ENCODE measurements at places on chromosomes 7 and 10. TPM values are rescaled to one million over a fixed set of nuclear protein-coding genes. Genes with fewer than 3 reads are reported as not detected.

The ABI1 gene
- total RNA-seq: 42.1 TPM

The TWIST1 gene
- total RNA-seq: not detected

DNA sequence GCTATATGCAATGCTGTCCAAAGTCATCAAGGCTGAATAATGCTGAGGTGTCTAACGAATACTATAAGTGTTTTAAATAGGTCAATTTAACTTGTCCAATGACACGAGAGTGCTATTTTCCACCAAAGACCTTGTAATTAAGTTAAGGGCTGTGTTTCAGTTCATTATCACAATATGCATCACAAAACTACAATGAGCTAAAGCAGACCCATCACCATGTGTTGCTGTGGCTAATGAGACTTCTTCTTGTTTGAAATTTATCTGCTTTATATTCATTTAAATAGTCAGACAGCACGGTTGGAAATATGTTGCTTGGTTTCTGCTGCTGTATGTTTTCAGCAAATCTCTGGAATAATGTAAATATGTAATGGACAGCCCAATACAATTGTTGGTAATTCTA, 292.5 kb upstream of the VSTM2A start:
- H3K4me1 ChIP-seq: no peaks in the 10 kb centered on the region
- H3K27me3 ChIP-seq: no peaks in the 10 kb centered on the region
- DNase-seq: no peak
- H3K36me3 ChIP-seq: no peaks in the 10 kb centered on the region
- no peak overlapping the region for H3K4me3 ChIP-seq

DNA sequence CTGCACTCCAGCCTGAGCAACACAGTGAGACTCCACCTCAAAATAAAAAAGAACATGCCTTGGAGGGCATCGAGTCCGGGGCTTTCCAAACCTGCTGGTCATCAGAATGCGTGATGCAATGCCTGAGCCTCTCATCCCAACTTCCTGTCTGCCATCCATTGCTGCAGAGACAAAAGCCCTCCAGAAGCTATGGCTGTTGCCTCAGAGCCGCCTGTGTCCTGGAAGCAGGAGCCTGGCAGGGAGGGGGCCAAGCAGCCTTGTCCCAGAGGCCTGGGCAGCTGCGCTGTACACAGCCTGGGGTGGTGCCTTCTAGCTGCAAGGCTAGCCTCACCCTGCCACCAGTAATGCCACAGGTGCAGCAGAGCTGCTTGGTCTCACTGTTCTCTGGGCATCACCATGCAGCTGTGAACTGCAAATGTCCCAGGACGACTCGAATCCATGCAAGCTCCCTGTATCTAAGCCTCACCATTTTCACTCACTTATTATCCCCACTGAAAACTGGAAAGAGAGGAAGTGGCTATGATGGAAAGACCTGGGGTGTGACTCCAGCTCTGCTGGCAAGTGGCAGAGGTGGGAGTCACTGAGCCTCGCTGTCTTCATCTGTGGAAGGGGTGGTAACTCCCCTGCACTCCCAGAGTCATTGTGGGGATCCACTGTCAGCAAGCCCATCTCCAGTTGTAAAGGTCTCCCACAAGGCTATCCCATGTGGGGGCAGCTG, 7.0 kb downstream of the ALOX5 start:
- peaks cover 7% of the 10 kb centered on the region for H3K27me3 ChIP-seq
- no peak for DNase-seq
- no peak overlapping the region for H3K27ac ChIP-seq
- no peak overlapping the region for H3K4me3 ChIP-seq

DNA sequence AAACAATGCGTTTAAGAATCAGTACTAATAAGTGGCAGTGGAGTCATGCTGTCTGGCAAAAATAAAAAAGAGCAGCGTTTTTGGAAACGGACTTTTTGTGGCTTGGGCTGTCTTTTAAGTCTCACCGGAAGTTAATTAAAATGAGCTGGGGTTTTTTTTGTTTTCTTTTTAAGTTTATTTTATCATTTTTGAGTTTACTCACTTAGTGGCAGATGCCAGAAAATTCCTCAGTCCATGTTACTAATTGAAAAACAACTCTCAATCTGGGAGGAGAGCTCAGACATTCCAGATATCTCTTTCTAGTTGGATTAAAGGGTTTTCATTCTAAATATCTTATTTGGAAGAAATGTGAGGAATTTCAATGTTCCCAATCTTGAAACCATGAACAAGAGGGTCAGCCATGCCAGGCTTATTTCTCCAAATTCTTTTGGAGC, 133.8 kb upstream of the AGR3 start:
- no peak for DNase-seq
- H3K27ac ChIP-seq: peak overlapping the region; percentile 47
- H3K4me1 ChIP-seq: peaks cover 27% of the 10 kb centered on the region
- no peak overlapping the region for H3K4me3 ChIP-seq
- no peaks in the 10 kb centered on the region for H3K36me3 ChIP-seq
- H3K27me3 ChIP-seq: no peaks in the 10 kb centered on the region

DNA sequence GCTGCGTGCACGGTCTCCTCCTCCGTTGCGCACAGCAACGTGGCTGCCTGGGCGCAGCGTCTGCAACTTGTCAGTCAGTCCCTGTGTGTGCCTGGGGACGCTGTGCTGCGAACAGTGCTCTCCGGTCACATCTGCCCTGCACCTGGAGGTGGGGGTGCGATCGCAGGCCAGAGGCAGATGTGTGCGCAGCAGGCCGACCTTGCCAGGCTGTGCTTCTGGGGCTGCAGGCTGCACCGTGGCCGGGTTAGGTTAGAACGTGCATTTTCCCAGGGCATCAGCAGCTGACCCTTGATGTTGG, 8.2 kb upstream of the GET4 start:
- no peaks in the 10 kb centered on the region for H3K27me3 ChIP-seq
- no peak overlapping the region for H3K27ac ChIP-seq
- no peaks in the 10 kb centered on the region for H3K36me3 ChIP-seq
- no peak overlapping the region for H3K4me3 ChIP-seq

The ZP3 gene
- 8.4 TPM for total RNA-seq

The SUN3 gene
- total RNA-seq: not detected

DNA sequence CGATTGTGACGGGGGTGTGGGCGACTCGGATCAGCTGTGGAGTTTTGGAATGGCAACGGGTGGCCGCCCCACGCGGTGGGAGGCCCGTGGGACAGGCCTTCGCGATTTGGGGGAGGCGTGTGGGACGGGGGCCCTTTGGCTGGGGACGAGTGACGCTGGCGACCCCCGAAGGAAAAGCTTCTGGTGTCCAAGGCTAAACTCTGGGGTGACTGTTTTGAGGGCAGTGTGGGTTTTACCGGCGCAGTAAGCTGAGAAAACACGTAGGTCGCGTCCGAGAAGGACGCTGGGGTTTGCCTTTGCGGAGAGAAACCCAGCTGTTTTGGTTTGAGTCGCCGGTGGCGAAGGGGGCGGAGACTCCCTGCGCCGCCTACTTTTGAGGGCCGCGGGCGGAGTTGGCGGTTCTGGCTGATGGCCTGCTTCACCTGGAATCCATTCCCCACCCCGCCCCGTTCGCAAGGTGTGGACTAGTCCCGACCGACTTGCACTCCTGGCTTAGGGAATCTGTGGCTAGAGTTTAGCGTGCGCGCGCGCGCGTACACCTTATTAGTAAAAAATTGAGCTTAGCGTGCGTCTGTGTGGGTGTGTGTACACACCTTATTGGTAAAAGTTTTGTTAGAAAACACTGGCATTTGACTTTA, 606 bp downstream of the TAX1BP1 start:
- no peaks in the 10 kb centered on the region for H3K36me3 ChIP-seq
- peak overlapping the region; percentile 98 for H3K27ac ChIP-seq
- peak overlapping the region; percentile 88 for H3K4me3 ChIP-seq

DNA sequence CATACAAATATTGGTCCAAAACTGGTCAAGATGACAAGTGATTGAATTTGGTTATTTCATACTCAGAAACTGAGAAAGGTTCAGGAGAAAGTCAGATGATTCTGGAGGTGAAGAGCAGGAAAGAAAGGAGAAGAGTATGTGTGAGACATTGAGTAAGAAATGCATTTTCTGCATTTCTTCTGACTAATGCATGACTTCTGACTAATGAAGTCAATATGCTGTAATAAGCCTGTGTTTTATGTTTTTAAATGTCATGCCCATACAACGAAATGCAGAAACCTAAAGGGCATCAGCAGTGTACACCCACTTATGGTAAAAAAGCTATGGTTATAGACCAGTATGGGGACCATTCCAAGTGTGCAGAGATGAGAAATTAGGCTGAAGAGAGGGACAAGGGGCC, 1227.8 kb upstream of the SORCS1 start:
- no peaks in the 10 kb centered on the region for H3K36me3 ChIP-seq
- no peak for DNase-seq
- no peaks in the 10 kb centered on the region for H3K4me1 ChIP-seq
- H3K4me3 ChIP-seq: no peak overlapping the region
- no peak overlapping the region for H3K27ac ChIP-seq

- no peak overlapping the region for H3K4me3 ChIP-seq
- no peak overlapping the region for H3K27ac ChIP-seq
- no peaks in the 10 kb centered on the region for H3K4me1 ChIP-seq
Measured at GRCh38 chr7:6495597-6496262, 48.0 kb upstream of the DAGLB start.

The ENTPD1 gene
- 56.4 TPM for total RNA-seq

The EGFR gene
- not detected for total RNA-seq

The TMEM140 gene
- total RNA-seq: 10.2 TPM

The KNDC1 gene
- 0.05 TPM for total RNA-seq

DNA sequence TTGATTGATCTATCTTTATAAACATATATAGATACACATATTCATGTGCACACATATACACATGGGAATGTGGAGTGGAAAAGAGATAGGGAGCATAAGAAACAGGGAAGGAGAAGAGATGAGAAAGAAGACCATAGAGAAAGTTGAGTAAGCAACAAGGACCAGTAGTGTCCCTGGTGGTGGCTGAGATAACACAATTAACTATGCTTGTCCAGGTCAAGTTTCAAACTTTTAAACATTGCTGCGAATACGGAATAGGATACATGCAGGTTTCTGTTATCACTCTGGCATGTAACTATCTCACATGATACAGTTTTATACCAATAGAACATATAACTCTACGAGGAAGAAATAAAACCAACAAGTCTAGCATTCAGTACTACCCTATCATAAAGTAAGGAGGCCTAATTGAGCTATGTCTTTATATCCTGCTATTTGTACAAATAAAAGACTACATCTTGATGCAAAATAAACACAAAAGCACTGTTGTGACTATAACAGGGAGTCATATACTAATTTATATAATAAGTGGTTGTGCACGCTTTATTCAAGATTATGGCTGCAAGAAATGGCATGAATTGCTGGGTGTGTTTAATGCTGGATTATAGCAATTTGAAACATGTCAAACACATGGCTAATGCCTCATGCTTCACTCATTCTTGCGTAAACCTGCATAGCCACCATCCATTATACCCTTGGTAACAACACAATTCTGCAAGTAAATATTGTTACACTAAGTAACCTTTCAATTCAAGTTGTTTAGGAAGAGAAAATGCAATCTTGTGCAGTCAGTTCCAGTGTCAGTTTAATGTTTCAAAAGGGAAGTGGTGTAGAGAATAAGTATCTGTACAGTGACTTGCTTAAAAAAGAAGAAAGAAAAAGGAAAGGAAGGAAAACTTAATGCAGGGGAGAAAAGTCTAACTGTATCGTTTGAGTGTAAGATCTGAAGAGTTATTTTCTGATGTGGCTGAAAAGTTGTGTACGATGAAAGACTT, 8.2 kb downstream of the FOXP2 start:
- H3K36me3 ChIP-seq: no peaks in the 10 kb centered on the region
- no peak overlapping the region for H3K4me3 ChIP-seq
- no peaks in the 10 kb centered on the region for H3K4me1 ChIP-seq
- no peaks in the 10 kb centered on the region for H3K27me3 ChIP-seq

The NUTM2E gene
- not detected for total RNA-seq

- no peaks in the 10 kb centered on the region for H3K36me3 ChIP-seq
- no peak for DNase-seq
- no peak overlapping the region for H3K27ac ChIP-seq
- peaks cover 11% of the 10 kb centered on the region for H3K27me3 ChIP-seq
- no peak overlapping the region for H3K4me3 ChIP-seq
Measured at GRCh38 chr7:112584290-112584689, 103.5 kb downstream of the LSMEM1 start.

- DNase-seq: no peak
- H3K4me1 ChIP-seq: peaks cover 52% of the 10 kb centered on the region
- H3K4me3 ChIP-seq: peak overlapping the region; percentile 4
- peak overlapping the region; percentile 78 for H3K27ac ChIP-seq
- no peaks in the 10 kb centered on the region for H3K27me3 ChIP-seq
Measured at GRCh38 chr7:77326131-77326530, 90.0 kb downstream of the GSAP start.

- no peak overlapping the region for H3K4me3 ChIP-seq
- peak overlapping the region; percentile 47 for H3K27ac ChIP-seq
- no peak for DNase-seq
- no peaks in the 10 kb centered on the region for H3K36me3 ChIP-seq
Measured at GRCh38 chr10:80539421-80540031, 1.8 kb downstream of the SH2D4B start.

DNA sequence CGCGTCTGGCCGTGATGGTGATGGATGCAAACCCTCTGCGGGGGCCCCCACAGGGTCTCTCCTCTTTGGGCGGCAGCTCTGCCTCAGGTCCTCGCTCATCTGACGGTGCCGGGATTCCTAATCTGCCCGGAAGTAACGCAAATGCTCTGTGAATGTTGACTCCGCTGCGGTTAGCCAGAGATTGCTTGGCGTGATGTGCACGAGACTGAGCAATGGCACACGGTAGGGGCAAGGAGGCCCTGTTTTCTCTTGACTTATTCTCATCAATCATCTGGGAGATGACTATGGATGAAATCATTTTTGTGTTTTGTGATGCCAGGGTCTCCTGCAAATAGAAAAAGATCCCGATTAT, 116.5 kb upstream of the ADAM12 start:
- H3K36me3 ChIP-seq: no peaks in the 10 kb centered on the region
- H3K27me3 ChIP-seq: no peaks in the 10 kb centered on the region
- H3K4me1 ChIP-seq: no peaks in the 10 kb centered on the region

The PDE6C gene
- total RNA-seq: not detected

DNA sequence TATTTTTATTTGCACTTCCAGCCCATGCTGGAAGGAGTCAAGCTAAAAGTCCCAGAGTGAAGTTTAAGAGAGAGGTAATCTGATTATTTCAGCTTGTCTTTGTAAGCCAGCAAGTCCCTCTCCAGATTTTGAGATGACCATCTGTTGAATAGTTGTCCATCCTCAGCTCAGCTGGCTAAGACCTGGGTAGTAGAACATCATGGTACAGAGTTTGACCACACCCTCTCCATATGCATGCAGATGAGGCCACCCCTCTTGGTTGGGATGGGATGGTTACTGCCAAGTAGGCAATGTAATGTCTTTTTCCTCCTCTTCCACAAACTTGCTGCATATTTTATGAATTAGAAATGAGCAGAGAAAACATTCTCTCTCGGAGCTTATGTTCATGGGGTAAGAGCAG, 639.8 kb downstream of the SORCS3 start:
- no peak for DNase-seq
- no peaks in the 10 kb centered on the region for H3K4me1 ChIP-seq
- no peaks in the 10 kb centered on the region for H3K27me3 ChIP-seq

DNA sequence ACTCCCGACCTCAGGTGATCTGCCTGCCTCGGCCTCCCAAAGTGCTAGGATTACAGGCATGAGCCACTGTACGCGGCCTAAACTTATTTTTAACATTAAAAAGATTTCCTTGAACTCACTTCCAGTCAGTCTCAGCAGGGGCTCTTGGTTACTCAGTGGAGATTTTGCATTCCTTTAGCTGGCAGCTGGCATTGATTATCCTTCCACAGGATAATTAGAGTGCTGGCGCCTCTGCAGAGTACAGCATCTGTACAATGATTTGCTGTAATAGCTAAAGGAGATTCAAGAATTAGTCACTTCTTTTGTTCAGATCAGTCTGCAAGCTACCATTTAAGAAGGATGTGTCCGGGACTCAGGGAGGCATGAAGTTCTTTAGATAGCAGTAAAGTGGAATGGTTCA, 125.0 kb upstream of the NPY start:
- no peaks in the 10 kb centered on the region for H3K4me1 ChIP-seq
- H3K4me3 ChIP-seq: no peak overlapping the region
- H3K27me3 ChIP-seq: peaks cover 34% of the 10 kb centered on the region
- H3K27ac ChIP-seq: no peak overlapping the region
- H3K36me3 ChIP-seq: no peaks in the 10 kb centered on the region
- no peak for DNase-seq
